Left hindlimb (tissue), 1 donor: ENCODE measurements at places on chromosomes 6 and 20.
A peak's percentile ranks its signal among the peaks of the same experiment; 100 is the strongest.

DNA sequence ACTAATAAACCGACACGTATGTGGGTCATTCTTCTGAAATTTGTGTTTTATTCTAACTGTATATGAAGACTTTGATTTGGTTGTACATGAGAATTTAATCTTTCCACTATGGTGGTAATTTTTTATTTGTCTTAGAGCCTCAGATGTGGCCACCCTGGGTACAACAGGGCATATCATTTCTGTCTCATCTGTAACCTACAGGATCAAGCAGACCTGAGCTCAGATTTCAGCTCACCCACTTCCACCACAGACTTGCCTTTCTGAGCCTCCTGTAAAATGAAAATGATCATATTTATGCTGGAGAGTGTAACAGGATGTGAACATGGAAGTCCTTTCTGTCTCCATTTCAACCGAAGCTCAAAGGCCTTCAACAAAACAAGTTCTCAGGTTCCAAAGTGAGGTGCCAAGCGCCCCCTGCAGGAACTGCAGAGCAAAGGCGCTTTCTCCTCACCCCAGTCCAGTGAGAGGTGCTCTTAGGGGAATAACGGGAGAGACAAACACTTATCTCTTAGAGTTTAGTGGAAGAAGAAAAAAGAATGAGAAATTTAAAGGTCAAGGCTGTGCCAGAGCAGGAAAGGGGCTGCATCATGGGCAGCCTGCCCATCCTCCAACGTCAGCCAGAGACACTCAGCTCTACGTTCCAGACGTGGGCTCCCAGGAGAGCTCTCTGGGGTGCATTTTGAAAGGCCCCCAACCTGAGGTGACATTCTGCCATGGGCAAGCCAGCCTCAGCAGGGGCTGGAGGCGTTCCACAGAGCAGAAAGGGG, 23.0 kb upstream of the CD24 start:
- DNase-seq: peak; percentile 42

DNA sequence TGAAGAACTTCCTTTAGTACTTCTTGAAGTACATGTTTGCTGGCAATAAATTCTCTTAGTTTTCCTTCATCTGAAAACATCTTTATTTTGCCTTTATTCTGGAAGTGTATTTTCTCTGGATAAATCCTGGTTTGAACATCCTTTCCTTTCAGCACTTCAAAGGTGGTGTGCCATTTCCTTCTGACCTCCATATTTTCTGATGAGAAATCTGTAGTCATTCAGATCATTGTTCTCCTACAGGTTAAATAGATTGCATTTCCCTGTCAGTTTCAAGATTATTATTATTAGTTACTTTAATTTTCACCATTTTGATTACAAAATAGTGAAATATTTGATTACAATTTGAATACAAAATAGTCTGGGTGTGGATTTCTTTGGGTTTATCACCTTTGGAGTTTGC, 134.5 kb downstream of the CDH26 start:
- DNase-seq: no peak

DNA sequence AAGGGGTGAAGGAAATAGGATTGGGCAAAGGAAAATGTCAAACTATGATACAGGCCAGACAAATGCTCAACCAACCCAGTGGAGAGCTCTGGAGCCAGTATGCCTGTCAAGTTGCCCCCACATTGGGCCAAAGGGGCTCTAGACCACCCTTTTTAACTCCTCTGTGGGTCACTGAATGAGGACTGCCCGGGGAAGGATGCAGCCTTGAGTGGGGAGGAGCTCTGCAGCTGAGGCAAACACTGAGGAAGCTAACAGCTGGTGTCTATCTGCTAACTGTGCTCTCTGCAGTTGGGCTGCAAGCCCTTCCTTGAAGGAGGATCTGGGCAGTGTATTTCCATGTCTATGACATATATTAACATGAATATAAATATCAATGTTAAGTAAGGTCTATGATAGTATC, 98.4 kb upstream of the PRSS16 start:
- no peak for DNase-seq

DNA sequence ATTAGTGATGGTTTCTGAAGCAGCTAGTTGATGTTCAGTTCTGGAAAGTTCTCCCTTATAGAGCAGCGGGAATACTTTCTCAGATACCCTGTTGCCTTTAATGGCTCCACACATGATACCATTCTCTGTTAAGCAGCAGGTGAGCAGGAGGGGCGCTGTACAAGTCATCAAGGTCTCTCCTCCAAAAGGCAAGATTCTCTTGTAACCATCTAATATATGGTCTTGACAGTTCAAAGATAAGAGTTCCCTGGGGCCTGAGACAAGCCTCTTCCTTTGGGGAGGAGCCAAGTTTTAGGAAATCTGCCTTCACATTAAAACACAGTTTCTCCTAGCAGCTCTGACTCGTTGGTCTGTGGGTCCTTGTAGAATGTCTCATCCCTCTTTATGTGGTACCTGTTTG, 258.2 kb downstream of the QKI start:
- no peak for DNase-seq

GRCh38 chr6:4809999-4810918, 34.1 kb downstream of the CDYL start:
- DNase-seq: no peak

DNA sequence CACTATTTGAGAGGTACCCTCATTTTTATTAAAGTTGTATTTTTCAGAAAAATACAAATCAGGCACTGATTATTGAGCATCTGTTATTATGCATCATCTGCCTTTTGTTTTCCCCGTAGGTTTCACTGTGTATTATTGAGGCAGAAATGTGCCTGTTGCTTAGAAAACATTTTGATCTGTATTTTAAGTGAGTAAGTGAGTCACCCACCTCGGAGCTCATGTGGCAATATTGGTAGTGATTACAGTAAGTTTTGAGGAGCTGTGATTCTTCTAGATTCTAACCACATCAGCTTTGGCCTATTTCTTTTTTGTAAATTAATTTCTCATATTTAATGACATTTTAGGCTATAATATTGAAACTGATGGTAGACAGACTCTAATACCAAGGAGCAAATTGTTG, 59.6 kb upstream of the LAMP5 start:
- no peak for DNase-seq

DNA sequence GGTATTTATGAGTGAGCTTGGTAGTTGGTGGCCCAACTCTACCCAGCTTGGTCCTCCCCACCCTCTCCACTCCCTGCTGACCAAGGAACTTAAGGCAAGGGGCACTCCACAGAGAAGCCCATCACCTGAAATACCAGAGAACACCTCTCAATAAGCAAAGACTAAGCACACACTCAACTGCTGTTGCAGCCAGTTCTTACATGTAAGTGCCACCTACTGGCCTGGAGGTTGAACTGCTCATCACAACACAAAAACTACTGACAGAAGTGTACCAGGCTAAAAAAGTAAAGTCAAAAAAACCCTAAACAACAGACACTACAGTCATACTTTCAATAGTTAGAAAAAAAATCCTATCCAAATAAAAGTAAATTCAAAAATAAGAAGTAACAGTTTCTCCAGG, 146.2 kb downstream of the FAM83B start:
- no peak for DNase-seq

GRCh38 chr6:6657085-6657819, 68.7 kb downstream of the LY86 start:
- no peak for DNase-seq

GRCh38 chr6:45415315-45415714, 37.6 kb upstream of the SUPT3H start:
- DNase-seq: no peak

- DNase-seq: no peak
These were observed 273.0 kb downstream of the PKHD1 start for GRCh38 chr6:51814418-51814817.

GRCh38 chr6:42148058-42148457, 5.6 kb upstream of the C6orf132 start:
- no peak for DNase-seq

- DNase-seq: peak; percentile 80
These were observed 23.4 kb upstream of the VEGFA start for GRCh38 chr6:43746613-43747102.

DNA sequence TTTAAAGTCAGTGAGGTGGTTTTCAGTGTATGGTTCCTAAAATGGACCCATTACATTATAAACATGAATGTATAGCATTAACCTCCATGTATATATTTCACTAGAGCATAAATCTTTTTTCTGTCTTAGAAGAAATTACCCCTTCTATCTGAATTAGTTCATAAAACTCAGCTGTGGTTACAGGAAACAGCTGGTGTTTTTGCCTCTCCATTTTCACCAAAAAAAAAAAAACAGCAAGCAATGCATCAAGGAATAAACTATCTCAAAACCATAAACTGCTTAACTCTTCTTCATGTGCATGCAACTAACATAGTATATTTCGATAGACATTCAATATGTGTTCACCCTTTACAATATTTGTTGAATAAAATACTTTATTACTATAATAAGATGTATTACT, 40.2 kb downstream of the MOXD1 start:
- DNase-seq: no peak

DNA sequence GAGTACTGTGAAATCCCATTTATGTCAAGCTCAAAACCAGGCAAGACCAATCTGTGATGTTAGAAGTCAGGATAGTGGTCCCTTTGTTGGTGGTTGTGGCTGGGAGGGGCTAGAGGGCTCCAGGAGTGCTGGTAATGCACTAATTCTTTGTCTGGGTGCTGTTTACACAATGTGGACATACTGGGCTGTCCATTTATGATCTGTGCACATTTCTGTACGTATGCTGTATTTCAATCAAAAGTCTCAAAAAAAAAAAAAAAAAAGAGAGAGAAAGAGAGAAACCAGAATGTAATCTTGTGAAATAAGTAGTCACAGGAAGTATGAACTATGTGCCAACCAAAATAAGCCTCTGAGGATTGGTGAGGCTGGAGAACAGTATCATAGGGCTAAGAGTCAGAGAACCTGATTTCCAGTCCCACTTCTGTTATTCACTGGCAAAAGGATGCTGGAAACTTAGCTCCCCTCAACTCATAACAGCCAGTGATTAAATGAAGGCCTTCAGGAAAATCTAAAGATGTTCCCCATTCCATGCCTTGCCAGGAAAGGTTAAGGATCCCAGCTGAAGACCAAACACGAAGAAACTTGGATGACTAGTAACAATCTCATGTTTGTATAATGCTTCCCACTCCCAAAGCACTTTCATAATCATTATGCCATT, 19.6 kb upstream of the TRAM2 start:
- no peak for DNase-seq

DNA sequence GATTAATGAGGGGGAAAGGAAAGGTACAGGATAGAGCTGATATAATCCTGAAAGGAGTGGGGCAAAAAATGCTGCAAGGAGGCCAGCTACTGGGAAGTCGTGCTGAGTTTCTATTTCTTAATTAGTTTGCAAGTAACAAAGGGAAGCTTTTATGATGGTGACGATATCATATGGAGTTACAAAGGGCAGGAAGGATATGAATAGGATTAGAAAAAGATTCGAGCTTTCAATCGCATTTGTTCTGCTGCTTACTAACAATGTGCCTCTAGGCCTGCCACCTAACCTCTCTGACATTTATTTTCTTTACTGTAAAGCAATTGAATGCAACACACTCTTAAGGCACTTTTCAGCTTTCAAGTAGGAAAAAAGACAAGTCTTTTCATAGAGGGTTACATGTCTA, 219.2 kb downstream of the CLVS2 start:
- DNase-seq: no peak

- peak; percentile 77 for DNase-seq
These were observed 674 bp downstream of the NRSN1 start for GRCh38 chr6:24126586-24127192.

DNA sequence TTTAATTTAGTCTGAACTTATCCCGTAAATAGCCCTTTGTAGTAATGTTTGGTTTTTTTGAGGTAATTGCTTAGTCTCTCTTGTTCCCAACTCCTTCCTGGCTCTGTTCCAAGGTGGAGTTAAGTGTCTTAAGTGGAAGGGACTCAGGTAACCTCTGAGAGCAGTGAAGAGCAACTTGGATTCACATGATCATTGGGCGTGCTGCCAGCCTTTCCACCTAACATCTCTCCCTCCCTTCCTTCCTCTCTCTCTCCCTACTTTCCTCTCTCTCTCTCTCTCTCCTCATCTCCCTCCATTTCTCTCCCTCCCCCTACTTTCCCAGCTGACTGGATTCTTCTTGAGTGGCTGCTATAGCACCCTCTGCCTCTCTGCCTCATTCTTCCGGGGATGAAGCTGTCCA, 232.9 kb upstream of the SASH1 start:
- no peak for DNase-seq

DNA sequence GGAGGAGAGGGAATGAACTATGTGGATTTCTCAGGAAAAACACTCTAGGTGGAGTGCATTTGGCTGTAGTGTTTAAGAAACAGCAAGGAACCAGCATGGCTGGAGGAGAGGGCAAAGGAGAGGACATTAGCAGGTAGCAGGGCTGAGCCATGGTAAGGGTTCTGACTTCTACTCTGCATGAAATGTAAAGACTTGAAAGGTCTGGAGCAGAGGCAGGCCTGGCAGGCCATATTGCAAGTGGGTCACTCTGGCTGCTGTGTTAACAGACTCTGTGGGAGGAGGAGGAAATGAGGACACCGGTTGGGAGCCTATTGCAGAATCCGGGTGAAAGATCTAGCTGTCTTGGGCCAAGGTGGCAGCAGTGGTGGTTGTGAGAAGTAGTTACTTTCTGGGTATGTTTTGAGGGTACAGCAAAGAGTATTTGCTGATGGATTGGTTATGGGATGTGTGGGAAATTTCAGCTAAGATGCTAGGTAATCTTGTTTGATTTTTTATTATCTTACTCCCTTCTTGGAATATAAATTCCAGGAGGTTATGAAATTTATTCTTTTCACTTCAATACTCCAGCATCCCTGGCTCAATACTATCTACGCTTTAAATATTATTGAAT, 115.9 kb upstream of the BCLAF1 start:
- no peak for DNase-seq

GRCh38 chr6:169450097-169450496, 196.5 kb upstream of the THBS2 start:
- DNase-seq: no peak

DNA sequence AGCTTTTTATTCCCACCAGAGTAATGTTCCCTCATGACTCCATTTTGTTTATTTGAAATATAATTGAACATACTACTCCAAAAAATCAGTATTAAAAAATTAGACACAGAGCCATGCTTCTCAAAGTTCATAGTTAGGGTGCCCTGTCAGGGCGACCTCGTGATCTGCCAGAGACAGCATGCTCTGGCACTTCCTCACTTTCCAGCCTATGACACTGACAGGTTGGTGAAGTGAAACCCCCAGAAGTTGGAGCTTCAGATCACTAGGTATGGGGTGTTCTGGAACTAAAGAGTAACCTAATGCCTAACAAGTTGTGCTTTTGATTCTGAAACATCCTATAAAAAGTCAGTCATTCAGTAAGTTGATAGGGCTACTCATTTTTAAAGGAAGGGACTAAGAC, 93.0 kb downstream of the TBC1D7 start:
- DNase-seq: no peak

DNA sequence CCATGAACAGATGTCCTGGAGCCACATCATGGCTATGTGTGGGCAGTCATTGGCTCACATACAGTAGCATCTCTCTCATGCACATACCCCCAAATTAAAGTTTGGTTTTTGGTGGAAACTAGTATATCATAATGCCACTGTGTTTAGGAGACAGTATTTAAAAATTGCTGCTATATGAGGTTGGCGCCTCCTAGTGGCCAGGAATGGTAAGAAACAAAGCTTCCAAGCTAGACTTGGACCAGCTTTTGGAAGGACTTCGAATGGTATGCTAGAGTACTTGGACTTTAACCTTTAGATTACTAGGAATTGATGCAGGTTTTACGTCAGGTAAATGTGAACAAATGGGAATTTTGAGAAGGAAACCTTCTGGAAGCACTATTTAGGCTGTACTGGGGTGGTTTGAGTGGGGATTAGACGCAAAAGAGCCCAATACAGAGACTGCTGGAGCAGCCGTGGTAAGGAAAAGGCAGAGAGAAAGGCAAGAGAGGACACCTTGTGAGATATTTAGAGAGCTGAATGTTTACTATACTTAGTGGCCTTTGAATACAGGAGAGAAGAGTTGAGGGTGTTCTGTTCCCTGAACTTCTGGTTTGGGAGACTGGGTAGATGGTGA, 23.8 kb downstream of the PRSS35 start:
- DNase-seq: no peak
